ENCODE measurements at places on chromosomes 12 and 14.

DNA sequence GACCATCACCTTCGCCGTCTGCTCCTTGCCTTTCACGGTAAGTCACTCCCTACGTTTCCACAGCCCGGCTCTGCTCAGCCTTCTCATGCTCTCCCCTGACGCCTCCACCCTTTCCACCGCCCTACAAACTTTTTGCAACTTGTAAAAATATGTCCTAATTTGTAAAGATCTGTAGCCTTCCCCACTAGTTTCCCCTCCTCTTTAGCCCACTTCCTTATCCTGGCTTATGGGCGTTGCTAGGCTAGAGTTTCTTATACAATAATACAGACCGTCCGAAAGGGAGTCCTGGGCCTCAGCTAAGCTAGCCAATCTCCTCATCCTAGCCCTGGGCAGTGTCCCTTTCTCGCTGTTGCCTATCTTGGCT lies 1.2 kb downstream of the PTGER2 start:
- no peak for DNase-seq

GRCh38 chr14:21091821-21092272 lies 6.6 kb downstream of the ZNF219 start:
- no peak for DNase-seq

- no peak for DNase-seq
These were observed 20.0 kb upstream of the KDM2B start for GRCh38 chr12:121600702-121601336.

GRCh38 chr12:19185262-19185929 lies 55.9 kb downstream of the PLEKHA5 start:
- no peak for DNase-seq

GRCh38 chr14:35459776-35460175 lies 55.2 kb upstream of the NFKBIA start:
- no peak for DNase-seq

- no peak for DNase-seq
These were observed 1.6 kb downstream of the GSG1 start for GRCh38 chr12:13101821-13102375.

- DNase-seq, result no peak
These were observed 40.4 kb downstream of the LRCOL1 start for GRCh38 chr12:132569856-132570480.

DNA sequence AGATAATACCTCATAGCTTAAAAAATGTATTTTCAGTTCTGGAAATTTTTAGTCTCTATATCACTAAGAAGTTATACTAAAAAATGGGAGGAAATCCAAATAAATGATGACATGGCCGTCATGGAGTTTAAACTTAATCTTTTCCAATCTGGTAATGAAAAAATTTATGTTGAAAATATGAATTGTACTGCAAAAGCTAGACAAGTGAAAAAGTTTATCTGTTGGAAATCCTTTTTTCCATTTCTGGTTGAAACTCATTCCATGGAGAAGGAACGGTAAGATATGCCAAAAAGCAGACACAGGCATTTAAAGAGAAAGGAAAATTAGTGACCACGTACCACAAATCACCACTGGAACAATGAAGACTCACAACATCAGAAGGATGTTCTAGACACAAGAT lies 314.2 kb upstream of the PRICKLE1 start:
- DNase-seq, result no peak

GRCh38 chr12:125166041-125166440 lies 100.8 kb downstream of the AACS start:
- no peak for DNase-seq

- no peak for DNase-seq
These were observed 115.8 kb downstream of the SLC25A47 start for GRCh38 chr14:100438678-100439592.

GRCh38 chr14:30799933-30800332 lies 74.4 kb upstream of the COCH start:
- DNase-seq, result no peak

- DNase-seq, result peak; percentile 92
These were observed at the start of gene ZFP36L1 for GRCh38 chr14:68792979-68793733. Gene ZFP36L1 (minus strand): TSS chr14:68793067. CDS start chr14:68792938, 129 bp downstream.

DNA sequence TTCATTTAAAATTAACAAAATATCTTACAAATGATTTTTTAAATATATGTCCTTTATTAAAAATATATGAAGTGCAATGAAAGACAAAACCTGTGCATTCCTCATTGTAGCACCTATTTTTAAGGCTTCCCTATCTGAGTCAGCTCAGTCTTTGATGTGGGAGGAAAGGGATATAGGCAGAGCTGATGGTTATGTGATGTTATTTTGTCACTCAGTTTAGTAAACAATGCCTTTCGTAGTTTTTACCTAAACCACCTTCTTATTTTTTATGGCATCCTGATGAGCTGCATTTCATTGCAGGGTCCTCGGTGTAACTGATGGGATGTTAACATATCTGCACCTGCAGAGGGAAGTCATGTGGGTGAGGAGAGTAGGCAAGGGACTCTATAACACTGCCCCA lies 58.9 kb upstream of the FRMD6 start:
- no peak for DNase-seq

DNA sequence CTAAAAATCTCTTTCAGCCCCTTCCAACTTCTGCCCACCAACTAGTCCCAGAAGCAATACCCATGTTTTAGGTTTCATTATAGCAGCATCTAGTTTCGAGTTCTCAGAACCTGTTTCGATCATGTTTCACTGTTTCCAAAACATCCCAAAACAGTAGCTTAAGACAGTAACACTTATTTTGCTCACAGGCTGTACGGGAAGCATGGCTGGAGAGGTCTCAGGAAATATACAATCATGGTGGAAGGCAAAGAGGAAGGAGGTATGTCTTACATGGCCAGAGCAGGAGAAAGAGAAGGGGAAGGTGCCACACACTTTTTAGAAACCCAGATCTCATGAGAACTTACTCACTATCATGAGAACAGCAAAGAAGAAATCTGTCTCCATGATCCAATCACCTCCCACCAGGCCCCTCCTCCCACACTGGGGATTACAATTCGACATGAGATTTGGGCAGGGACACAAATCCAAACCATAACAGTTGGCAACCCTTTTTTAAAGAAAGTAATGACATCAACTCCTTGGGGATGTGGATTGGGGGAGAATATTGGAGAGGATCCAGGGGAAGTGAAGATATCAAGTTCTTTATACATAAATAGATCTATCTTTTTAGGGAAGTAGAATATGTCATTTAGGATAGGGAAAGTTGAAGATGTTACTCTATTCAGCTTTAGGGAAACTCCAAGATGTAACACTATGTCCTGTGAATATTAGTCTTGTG lies 269.9 kb upstream of the PLEKHG7 start:
- DNase-seq, result no peak

DNA sequence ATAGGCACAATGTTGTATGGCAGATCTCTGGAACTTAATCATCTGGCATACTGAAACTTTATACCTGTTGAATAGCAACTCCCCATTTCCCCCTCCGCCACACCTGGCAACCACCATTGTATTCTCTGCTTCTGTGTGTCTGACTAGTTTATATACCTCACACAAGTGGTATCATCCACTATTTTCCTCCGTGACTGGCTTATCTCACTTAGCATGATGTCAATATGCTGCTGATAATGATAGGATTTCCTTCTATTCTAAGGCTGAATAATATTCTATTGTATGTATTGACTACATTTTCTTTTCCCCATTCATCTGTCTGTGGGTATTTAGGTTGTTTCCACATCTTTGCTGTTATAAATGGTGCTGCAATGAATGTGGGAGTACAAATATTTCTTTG lies 21.5 kb downstream of the BRMS1L start:
- DNase-seq, result no peak

DNA sequence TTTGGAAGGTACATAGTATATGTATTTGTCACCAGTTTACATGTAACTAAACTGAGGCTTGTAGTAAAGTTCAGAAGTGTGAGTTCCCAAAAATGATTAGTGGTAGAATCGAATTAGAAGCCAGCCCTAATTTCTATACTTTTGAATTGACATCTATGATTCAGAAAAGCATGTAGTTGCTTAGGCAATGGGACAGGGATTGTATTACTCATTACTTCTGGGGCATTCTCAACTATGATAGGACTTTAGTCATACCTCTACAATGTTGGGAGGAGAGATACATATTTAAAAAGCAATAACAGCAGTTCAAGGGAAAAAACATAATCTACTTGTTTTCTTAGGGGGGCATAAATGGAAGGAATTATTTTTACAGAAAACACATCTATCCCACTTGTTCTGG lies 277.9 kb upstream of the E2F7 start:
- DNase-seq, result no peak

DNA sequence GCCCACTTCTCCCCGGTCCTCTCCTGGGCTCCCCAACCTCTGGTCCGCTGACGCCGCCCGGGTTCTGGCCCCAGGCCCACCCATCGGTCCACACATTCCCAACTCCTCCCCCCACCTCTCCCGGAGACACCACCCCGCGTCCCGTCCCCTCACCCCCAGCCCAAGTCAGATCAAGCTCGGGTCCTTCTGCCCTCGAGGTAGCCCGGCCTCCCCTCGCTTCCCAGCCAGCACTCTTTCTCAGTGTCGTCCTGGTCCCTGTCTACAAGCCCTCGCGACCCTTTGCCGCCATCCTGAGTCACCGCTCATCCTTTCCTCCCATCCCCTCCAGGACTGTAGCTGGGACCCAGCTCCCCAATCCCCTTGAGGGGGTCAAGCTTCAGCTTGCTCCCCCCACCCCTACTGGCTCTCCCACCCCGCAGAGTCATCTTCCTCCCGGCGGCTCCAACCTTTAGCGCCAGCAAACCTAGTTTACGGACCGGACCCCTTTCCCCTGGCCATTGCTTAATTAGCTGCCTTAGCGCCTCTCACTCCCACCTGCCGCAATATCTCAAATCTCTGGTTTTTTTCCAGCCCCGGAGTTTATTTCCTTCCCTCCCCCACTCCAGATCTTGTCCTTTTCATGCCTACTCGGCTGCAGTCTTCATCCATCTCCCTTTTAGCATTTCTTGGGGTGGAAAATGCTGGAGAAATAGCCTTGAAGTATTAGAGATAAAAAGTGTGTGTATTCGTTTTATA lies 1.1 kb downstream of the PPP4R4 start:
- DNase-seq, result no peak

DNA sequence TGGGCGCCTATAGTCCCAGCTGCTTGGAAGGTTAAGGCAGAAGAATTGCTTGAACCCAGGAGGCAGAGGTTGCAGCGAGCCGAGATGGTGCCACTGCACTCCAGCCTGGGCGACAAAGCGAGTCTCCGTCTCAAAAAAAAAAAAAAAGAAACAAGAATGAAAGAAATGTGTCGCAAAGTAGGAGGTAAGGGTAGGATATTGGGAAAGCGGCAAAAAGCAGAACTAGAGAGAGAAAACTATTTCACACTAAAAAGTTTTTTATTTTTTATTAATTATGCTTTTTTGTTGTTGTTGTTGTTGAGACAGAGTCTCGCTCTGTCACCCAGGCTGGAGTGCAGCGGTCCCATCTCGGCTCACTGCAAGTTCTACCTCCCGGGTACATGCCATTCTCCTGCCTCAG lies 17.7 kb downstream of the SBNO1 start:
- no peak for DNase-seq

DNA sequence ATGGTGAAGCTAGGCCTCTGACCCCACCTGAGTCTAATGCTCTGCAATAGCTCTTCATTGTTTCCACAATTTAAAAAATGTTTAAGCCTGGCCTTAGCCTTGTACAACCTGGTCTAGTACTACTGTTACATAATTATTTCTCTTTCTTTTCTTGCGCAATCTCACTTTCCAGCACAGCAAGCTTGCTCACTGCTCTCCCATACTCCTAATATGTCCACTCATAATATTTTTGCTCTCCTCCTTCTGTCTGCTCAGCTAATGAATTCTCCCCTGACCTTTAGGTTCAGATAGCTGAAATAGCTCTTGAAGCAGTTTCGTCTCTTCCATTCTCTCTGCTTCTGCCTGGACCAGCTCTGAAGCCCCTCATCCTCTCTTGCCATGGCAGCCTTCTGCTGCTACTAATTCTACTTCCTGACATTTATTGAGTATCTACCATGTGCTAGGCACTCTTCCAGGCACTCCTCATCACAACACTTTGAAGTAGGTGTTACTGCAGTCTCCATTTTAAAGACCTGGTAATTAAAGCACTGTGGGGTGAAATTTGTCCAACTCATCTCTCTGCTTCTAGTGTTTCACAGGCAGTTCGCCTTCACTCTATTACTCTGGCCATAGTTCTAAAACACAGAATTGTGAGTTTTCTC lies 2.8 kb upstream of the SLC48A1 start:
- no peak for DNase-seq

DNA sequence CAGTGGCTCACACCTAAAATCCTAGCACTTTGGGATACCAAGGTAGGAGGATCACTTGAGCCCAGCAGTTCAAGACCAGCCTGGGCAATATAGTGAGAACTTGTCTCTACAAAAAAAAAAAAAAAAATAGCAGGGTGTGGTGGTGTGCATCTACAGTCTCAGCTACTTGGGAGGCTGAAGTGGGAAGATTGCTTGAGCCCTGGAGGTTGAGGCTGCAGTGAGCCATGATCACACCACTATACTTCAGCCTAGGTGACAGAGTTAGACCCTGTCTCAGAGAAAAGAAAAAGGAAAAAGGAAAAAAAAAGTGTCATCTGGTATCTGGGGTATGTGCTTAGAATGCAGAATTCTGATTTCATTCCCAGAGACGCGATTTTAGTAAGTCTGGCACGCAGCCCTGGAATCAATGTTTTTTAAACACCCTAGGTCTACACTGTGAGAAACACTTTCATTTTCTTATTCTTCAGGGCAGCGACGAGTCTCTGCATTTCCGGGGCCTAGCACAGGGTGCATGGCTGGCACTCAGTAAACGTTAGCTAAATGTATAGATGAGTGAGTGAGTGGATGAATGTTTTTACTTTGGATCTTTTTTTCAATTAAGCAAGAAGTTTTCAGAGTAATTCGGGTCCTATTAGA lies 243.8 kb upstream of the PWP1 start:
- DNase-seq, result no peak

- peak; percentile 5 for DNase-seq
These were observed 1.1 kb downstream of the AJUBA start for GRCh38 chr14:22981090-22981875.

GRCh38 chr14:85554106-85554505 lies 24.2 kb downstream of the FLRT2 start:
- DNase-seq, result no peak

DNA sequence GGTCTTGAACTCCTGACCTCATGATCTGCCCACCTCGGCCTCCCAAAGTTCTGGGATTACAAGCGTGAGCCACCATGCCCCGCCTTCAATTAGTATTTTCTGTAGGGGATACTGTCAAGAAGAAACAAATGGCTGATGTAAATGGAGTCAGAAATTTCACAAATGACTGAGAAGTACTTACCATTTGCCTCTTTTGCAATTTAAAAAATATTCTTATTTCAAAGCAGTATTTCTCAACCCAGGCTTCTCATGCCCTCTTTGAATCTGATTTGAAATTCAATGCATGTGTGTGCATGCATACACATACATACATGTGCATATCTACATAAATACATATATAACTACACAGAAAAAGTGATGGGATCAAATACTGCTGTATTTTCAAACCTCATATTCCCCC lies 4.4 kb downstream of the PSMA6 start:
- DNase-seq, result no peak
